ENCODE measurements at places on chromosomes 12 and 14.

GRCh38 chr14:58535044-58535443, 102.7 kb upstream of the DACT1 start:
- peak; percentile 21 for DNase-seq

DNA sequence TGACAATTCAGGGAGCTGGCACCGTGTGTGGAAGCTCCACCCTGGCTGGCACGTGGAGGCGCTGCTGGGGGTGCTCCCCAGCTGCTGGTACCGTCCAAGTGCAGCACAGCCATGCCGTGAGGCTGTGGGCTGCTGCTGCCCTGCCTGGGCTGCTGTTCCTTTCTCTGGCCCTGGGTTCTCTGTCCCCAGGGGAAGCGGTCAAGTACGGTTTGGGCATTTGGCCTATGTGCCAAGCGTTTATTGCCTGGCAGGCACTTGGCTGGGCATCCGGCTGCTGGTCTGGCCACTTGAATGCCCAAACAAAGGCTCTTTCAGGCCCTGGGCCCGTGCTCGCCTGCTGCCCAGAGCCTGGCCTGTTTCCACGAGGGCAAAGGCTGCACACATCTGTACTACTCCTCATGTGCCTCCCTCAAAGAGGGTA, 39.6 kb downstream of the RHOF start:
- DNase-seq = no peak

DNA sequence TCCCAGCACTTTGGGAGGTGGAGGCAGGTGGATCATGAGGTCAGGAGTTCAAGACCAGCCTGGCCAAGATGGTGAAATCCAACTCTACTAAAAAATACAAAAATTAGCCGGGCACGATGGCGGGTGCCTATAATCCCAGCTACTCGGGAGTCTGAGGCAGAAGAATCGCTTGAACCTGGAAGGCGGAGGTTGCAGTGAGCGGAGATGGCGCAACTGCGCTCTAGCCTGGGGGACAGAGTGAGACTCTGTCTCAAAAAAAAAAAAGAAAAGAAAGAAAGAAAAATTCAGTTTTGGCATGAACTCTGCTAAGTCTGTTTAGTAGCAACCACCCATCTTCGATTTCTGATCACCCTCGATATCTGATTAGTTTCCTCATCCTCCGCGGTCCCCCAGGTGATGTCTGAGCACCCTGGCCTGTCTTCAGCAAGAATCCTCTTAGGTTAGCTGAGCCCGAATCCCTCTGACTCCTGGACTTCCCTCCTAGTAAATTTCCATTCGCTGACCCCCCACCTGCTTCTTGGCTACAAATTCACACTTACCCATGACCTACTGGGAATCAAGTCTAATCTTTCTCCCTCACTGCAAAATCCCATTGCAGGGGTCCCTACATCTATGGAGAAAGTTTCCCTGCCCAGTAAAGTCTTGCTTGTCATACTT, 879 bp upstream of the HSPB8 start:
- DNase-seq = no peak

DNA sequence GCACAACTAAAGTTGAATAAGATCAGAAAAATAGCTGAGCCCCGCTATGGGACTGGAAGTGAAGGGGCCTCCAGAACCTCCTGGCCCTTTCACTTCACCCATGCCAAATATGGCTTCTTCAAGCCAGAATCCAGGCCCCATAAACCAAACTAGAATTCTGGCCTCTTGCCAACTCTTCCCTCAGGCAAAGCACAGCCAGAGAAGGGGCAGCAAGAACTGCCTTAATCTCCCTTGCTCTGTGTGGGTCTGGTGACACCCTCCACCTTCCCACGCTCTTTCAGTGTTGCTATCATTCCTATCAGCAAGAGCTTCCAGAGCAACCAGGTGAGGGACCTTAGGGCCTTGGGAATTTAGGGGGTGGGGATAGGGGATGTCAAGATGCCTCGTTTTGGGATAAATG, 3.1 kb upstream of the PNMA1 start:
- no peak for DNase-seq

DNA sequence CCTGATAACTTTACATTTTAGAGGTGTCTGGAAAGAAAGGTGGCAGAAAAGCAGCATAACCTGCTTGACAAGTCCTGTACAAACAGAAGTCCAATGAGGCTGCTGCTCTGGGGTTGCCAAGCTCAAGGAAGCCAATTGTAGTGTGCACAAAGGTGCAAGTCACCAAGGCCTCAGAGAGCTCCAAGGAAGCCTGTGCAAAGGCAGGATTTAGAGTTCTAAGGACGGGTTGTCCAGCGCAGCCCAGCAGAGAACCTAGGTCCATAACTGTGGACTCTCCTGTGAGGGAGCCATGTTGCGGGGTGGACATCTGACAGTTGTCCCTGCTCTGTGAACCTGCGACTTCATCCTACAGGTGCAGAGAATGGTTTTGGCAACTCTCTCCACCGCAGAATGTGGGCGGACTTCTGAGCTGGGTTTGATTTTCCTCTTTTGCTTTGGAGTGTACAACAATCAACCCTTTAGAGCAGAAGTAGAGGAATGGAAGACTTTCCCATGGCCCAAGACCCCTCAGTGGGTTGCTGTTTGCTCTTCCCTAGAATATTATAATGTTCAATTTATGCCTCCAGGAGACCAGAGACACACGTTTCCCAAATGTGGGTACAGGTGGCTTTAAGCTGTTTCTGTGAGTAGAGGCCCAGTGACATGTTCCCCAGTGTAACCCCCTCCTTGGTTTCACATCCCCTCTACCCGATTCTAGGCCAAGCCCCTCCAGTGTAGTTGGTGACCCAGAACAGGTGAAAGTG, 81.0 kb downstream of the ETV6 start:
- DNase-seq = no peak

DNA sequence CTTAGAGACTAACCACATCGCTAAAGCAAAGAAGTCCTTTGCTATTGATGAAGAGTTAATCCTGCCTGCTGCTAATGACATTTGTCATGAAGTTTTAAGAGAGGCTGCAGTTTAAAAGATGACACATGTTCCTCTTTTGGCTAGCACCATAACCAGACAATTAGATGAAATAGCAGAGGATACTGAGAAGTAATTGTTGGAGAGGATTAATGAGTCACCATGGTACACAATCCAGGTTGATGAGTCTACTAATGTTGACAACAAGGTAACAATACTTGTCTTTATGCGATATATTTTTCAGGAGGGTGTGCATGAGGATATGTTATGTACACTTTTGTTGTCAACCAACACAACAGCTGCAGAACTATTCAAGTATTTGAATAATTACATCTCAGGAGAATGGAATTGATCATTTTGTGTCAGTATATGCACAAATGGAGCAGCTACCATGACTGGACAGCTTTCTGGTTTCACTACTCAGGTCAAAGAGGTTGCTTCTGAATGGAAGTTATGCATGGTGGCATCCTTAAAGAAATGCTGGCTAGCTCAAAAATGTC, 56.7 kb downstream of the LRRIQ1 start:
- no peak for DNase-seq

- DNase-seq = no peak
These were observed 44.7 kb downstream of the DPF3 start for GRCh38 chr14:72849222-72849621.

GRCh38 chr12:95709152-95709551, 81.4 kb downstream of the NTN4 start:
- no peak for DNase-seq

DNA sequence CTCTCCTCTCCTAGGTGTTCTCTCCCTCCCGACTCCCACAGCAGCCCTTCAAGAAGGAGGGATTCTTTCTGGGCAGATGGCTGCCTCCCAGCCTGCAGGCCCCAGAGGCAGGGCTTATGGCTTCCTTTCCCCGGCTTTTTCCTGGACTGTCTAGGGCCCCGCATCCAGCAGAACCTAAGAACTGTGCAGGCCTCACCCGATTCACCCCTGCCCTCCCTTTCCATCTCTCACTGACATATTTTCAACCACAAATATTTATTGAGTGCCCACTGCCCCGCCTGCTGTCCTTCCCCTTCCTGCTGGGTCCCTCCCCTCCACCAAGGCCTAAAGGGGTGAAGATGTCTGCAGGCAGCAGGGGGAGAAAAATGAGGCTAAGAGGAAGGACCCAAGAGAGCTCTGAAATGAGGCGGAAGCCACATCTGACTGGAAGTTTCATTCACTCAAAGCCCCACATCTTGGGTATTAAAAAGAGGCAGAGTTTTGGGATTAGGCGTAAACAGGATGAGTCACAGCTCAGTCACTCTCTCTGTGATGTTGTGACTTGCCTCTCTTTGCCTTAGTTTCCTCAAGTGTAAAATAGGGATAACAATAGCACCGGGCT, 2.9 kb downstream of the SCNN1A start:
- peak; percentile 93 for DNase-seq

DNA sequence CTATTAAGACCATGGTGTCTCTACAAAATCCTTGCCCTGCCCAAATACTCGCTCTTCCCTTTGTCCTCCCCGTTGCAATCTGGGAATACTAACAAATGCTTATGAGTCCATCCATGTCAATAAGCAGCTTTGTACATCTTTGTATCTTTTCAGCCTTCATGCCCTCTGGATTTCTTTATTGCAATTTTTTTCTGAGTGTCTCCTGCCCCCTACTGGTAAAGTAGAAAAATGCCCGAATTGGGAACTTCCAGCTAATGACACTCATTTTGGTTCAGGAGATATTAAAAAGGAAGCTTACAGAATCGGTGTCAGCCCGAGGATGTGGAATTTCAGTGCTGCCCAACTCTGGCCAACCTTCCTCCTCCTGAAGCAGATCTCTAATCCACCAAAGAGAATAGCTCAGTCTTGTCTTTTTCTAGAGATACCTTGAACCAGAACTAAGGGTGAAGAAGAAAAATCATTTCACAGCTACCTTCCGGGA, 46.0 kb downstream of the SH2B3 start:
- DNase-seq = no peak

- no peak for DNase-seq
These were observed 359.8 kb downstream of the BTG1 start for GRCh38 chr12:91785655-91786498.

GRCh38 chr12:77578466-77579220, 252.1 kb upstream of the NAV3 start:
- peak; percentile 5 for DNase-seq

- no peak for DNase-seq
These were observed 21.4 kb downstream of the AGAP2 start for GRCh38 chr12:57717131-57717530.

DNA sequence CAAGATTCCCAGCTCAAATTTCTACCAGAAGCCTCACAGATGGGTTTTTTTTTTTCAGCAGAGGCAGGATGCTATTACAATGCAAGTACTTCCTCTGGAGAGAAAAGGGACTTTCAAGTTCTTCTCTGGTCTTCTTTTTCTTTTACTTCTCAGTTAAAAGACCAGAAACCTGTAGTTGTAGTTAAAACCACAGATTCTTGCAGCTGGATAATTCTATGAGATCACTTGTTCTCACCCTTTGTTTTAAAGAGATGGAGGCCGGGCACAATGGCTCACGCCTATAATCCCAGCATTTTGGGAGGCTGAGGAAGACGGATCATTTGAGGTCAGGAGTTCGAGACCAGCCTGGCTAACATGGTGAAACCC, 47.6 kb upstream of the OVCH1 start:
- DNase-seq = no peak

- DNase-seq = no peak
These were observed 6.5 kb upstream of the MEG3 start for GRCh38 chr14:100819453-100819828.

- no peak for DNase-seq
These were observed 160.6 kb downstream of the KCNA5 start for GRCh38 chr12:5204271-5204670.

DNA sequence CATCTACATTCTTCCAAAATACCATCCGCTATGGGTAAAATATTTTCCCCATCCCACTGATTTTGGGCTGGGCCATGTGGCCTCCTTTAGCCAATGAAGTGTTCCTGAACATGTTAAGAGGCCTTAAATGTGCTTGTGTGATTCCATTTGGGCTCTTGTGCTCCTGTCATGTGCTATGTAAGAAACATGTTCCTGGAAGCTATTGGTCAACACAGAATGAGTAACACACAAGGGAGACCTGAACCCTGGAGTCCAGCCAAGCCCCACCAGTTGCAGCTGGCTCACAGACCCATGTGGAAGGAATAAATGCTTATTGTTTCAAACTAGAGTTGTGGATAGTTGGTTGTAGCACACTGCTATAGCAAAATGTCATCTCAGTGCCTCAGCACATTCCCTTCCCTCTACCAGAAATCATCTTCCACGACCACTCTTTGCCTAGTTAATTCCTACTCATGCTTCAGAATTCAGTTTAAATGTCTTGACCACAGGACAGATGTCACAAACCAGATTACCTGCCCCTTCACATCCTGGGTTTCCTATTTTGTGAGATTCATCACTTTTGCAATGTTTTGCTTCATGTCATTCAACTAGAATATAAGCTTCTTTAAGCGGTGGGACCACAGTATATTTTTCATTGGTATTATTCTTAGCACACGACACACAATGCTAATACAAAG, 217.3 kb upstream of the EEA1 start:
- DNase-seq = no peak

GRCh38 chr14:34966413-34966812, 16.4 kb upstream of the SRP54 start:
- DNase-seq = no peak

GRCh38 chr12:31337952-31338351, 12.0 kb upstream of the SINHCAF start:
- DNase-seq = no peak
